NT2/D1 (cell line): ENCODE measurements at places on chromosomes 2 and 18.

GRCh38 chr2:69715964-69716363 lies 26.0 kb upstream of the ANXA4 start:
- no peak for DNase-seq

GRCh38 chr18:77108001-77108692 lies 24.4 kb downstream of the MBP start:
- no peak for DNase-seq

DNA sequence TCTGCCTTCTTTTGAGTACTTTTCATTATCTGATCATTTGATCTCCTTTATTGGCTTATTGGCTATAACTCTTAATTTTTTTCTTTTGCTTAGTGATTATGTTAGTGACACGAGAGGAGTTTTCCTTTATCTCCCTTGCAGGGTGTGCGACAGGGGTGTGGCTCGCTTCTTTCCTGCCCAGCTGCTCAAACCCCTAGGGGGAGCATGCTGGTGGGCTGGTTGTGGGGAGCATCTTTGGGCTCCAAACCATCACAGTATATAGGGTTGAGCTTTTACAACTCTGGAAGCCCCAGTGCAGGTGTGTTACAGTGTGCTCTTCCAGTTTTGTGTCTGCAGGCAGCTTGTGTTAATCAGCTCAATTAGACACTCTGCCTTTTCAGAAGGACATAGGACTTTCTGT lies 357.0 kb upstream of the TMEFF2 start:
- no peak for DNase-seq

- DNase-seq = no peak
Observed at GRCh38 chr18:31649978-31650719, 34.2 kb downstream of the B4GALT6 start.

GRCh38 chr2:138548796-138549195 lies 47.2 kb downstream of the SPOPL start:
- DNase-seq = no peak
